Stimulated activated CD4-positive, alpha-beta T cell treated with anti-CD3 and anti-CD28 coated beads, TNF-alpha, amount 100 ng/mL, for 1 hour (primary cell): ENCODE measurements at places on chromosomes 11 and 22.

- DNase-seq = no peak
These were observed 131.0 kb downstream of the FBXO7 start for GRCh38 chr22:32605576-32605975.

DNA sequence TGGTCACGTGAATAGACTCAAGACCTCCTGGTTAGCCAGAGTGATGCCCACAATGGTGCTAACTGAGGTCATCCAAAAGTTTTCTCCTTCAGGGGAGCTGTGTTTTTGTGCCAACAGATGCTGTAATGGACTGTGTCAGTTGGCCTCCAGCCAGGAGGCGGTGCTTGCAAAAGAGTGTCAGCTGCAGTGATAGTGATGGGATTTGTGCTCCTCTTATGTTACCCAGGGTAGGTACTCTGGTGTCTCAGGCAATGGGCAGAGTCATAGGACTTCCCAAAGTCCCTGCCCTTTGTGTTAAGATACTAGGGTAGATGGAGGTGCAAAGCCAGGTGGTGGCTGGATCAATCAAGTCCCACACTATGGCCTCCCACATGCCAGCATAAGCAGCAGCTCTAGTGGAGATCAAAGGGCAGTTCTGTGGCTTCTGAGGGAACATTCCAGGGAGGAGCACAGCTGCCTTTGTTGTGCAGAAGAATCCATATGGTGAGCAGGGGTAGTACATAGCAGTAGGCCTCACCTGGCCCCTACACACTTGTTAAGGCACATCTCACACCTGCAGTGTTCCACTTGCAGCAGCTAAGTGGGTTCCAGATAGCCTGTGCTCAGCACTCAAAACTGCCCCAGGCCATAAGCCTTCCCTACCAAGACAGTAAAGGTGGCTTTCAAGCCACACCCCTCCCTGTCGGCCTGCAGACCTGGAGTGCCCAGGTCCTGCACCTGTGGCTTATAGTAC, 9.4 kb upstream of the FANCF start:
- DNase-seq = no peak

DNA sequence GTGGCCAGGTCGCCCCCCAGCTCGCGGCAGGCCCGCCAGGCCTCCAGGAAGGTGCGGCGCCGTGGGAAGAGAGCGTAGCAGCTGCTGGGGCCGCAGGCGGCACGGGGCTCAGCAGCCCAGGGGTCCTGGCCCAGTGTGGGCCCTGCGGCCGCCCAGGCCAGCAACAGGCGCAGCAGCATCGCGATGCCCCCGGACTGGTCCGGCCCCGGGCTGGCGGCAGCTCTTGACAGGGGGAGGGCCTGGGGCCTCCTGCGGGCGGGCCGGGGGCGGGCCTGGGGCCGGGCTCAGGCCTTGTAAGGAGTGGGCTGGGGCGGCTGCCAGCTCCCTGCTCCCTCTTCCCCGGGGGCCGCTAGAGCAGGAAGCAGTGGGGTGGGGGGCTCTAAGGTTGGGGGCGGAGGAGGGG, at the start of gene CD248:
Gene CD248, minus strand, starts transcription at position 196 of the 403 bp plus-strand sequence. Its CDS starts 17 bp downstream, at position 179.
- DNase-seq = no peak

- no peak for DNase-seq
These were observed 161.1 kb upstream of the CCDC179 start for GRCh38 chr11:23021287-23021863.

DNA sequence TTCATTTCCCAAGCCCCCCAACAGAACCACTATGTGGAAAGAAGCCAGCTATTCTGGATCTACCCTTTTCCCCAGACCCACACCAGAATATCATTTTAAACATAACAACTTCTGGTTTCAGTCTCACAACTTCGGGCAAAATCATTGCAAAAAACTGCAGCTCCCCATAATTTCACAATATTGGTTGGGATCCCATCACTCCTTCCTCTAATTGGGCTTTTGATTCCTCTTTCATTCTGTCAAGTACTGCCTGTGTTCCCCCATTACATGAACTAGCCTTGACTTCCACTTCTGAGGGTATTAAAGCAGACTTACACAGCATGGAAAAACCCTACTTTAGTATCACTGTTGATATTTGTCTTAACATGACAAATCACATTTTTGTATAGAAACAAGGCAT, 4.1 kb upstream of the APOL3 start:
- no peak for DNase-seq

GRCh38 chr11:66204412-66204811, 64.0 kb upstream of the RAB1B start:
- no peak for DNase-seq

DNA sequence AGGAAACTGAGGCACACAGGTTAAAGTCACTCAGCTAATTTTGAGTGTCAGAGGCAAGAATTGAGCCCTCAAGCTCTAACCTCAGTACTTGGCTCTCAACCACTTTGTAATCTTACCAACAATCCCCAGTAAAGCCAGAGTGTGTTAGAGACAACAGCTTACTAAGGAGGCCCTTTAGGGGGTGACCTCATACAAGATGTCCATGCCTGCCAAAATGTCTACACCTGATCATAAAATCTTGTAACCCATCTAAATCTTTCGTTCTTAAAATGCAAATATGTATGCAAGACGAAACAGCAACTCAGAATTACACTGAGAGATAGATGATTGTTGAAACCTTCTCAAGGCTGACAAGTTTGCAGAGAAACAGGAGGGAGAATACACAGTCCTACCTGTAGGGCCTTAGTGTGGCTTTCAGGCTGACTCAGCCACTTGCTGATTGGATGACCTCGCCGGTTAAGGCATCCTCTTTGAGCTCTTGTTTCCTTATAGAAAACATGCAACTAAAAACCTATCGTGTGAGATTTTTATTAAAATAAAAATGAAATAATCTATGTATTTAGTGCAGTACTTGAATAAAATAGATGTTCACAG, 143.2 kb downstream of the OPCML start:
- DNase-seq = no peak

GRCh38 chr11:45182902-45183301, 36.5 kb downstream of the PRDM11 start:
- no peak for DNase-seq

- DNase-seq = no peak
These were observed 101.0 kb downstream of the ARL14EP start for GRCh38 chr11:30423886-30424285.
